Neuronal stem cell (in vitro differentiated cells): ENCODE measurements at places on chromosomes 6 and 20.

GRCh38 chr20:34088305-34089174, 23.5 kb downstream of the EIF2S2 start:
- DNase-seq, result no peak

DNA sequence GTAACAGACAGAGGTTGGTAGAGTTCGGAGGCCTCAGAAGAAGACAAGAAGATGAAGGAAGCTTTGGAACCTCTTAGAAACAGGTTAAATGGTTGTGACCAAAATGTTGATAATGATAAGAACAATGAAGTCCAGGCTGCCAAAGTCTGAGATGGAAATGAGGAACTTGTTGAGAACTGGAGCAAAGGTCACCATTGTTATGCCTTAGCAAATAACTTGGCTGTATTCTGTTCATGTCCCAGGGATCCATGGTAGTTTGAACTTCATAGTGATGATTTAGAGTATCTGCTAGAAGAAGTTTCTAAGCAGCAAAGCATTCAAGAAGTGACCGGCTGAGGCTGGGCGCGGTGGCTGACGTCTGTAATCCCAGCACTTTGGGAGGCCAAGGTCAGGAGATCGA, 11.1 kb upstream of the LSM14B start:
- DNase-seq, result no peak

- DNase-seq, result no peak
Measured at GRCh38 chr6:160667639-160668481, 3.8 kb upstream of the LPA start.

DNA sequence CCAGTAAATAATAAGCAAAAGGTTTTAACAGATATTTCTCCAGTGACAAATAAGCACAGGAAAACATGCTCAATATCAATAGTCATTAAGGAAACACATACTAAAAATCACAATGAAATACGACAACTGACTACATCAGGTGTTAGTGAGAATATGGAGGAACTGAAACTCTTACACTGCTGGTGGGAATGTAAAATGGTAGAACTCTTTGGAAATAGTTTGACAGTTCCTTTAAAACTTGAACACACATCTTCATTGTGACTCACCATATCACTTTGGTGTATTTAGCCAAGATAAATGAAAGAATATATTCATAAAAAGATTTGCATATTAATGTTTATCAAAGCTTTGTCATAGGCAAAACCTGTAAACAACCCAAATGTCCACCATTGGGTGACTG, 11.3 kb upstream of the MAP3K5 start:
- DNase-seq, result no peak

GRCh38 chr6:102381203-102381602, 987.7 kb downstream of the GRIK2 start:
- no peak for DNase-seq

DNA sequence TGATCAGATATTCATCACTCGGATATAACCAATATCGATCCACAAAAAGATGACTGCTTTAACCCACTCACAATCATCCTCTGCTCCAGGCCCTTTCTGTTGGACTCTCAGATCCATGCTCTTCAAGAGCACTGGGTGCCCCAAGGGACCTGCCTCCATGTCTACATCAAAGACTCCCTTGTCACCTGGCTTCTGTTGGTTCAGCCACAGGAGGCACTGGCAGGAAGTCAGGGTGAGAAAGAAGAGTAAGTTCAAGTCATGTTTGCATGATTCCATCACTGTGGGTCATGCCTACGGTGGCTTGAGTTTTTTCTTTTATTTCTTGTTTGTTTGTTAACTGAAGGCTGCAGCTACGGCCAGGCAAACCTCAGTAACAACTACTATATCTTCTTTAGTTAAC, 243.3 kb downstream of the ADGRG6 start:
- DNase-seq, result no peak

DNA sequence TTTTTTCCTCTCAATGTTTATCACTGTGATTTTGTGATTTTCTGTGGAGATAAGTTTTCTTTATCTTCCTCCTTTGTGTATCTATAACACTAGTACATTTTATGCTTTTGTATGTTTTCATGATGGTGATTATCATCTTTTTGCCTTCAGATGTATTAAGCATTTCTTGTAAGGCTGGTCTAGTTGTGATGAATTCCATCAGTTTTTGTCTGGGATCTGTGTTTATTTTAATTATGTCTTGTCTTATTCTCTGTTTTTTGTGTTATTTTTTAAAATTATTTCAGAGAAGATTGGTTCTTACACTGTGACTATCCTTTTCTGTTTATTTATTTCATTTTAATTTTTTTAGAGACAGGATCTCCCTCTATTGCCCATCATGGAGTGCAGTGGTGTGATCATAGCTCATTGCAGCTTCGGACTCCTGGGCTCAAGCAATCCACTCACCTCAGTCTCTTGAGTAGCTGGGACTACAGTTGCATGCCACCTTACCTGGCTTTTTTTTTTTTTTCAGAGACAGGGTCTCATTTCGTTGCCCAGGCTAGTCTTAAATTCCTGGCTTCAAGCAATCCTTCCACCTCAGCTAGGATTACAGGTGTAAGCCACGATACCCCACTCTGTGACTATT, 187.4 kb downstream of the SLC16A10 start:
- DNase-seq, result no peak

DNA sequence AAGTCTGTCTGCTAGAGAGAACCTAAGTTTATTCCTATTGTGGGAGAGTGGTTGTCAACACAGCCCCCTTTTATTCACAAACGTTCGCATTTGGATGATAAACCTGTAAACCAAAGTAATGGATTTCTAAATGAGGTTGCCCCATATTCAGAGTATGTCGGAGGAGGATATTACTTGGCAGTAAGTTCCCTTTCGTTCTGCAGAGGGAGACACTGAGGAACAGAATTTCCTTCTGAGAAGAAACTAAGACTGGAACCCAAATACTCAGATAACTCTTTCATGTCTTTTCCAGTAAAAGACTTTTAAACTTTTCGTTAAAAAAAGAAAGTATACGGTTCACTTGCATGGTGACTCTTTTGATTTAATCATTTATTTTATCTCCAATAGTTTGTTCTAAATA, 754.6 kb upstream of the MMS22L start:
- DNase-seq, result no peak

DNA sequence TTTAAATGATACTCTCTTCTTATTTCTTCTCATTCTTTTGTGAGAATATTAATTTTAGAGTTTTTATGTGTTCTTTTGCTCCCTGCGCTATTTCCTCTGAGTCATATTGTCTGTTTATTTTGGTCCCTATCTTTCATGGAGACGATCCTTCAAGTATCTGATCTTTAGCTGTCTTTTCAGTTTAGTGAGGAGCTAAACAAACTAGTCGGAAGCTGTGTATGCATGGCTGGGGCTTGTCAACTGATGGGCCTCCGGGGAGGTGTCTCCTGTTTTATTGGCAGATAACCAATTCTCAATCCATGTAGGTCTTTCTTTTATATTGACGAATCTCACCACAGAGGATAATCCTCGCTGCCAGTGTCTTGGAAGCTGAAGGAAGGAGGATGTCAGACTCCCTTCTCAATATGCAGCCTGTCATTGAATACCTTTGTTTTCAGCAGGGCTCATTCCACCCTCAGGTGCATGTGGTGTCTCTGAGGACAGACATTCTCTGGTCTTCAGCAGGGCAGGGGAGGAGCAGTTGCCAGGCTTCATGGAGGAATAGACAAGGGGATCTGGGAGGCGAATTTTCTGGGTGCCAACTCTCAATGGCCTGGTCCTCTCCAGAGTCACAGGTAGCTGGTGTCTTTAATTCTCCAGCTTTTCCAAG, 64.9 kb downstream of the RNF182 start:
- DNase-seq, result no peak

- DNase-seq, result no peak
Measured at GRCh38 chr20:46895906-46896242, 1.2 kb downstream of the EYA2 start.

DNA sequence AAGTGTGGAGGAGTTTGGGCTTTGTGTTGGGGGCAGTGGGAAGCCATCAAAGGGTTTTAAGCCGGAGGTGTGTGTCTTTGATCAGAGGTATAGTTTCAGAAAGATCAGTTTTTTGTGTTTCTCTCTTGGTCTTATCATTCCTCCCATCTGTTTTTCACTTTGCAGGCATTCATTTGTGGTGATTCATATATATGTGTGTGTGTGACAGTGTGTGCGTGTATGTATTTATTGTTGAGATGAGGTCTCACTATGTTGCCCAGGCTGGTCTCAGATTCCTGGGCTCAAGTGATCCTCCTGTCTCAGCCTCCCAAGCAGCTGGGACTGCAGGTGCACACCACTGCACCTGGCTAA, 11.1 kb upstream of the SERINC3 start:
- DNase-seq, result no peak

GRCh38 chr6:155327326-155328073, 13.2 kb upstream of the TFB1M start:
- peak; percentile 62 for DNase-seq

DNA sequence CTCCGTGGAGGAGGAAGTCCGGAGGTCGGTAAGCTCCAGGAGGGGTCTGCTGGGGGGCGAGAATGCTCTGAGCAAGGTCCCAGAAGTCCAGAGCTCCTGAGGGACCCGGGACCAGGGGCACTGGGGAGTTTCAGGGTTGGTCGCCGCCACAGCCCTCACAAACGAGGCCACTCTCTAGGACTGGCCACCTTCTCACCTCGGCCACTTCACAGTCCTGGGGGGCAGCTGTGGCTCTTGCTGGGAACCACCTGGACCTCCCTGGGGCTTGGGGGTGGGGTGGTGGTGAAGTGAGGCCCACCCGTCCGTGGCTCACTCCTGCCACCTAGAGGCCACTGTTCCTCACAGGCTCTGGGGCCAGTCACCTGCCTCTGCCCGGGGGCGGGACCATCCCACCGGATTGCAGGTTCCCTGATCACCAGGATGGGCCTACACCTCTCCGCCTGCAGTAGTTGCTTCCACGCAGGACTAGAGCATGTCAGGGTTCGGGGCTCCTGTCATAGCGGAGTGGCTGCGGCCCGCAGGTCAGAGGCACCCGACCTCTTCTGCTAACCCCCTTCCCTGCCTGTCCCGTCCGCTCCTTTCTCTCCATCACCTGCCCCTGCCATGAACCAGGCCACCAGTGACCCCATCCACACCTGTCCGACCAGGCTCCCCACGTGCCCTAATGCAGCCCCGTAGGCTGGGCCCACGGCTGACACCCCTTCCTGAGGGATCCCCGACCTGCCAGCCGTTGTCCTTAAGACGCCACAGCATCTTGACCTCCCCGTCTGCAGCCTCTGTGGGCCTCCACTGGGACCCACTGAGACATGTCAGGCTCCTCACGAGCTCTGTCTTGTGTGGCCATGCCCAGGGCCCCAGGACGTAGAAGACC, 5.1 kb upstream of the TCEA2 start:
- DNase-seq, result no peak

GRCh38 chr20:47093320-47093966, 198.8 kb downstream of the EYA2 start:
- no peak for DNase-seq

DNA sequence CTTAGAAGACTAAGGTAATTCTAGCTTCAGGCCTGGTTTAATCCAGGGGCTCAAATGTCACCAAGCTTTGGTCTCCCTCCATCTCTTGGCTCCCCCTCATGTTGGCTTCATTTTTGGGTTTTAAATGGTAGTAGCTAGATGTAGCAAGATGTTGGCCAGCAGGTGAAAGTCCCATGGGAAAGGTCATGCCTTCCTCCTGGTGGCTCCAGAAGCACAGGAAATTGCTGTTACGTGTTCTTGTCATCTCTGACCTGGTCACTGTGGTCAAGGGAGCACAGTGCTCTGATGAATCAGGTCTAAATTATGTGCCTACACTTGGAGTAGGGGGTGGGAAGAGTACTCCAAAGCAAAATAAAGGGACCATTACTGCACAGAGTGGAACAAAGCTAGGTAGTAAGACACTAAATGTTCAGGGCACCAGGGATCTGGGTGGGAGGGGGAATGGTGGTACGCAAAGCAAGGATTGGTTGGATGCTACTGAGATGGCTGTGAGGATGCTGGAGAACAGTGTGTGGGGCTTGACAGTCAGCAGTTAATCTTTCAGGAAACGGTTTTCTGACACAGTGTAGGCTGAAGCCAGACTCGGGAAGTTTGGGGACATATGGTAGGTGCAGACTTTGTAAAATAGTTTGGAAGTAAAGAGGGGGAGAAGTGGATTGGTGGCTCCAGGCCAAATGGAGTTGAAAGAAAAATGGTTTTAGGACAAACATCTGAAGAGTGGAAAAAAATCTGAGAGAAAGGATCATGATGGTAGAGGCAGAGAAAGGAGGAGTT, 30.1 kb downstream of the CDS2 start:
- DNase-seq, result no peak

DNA sequence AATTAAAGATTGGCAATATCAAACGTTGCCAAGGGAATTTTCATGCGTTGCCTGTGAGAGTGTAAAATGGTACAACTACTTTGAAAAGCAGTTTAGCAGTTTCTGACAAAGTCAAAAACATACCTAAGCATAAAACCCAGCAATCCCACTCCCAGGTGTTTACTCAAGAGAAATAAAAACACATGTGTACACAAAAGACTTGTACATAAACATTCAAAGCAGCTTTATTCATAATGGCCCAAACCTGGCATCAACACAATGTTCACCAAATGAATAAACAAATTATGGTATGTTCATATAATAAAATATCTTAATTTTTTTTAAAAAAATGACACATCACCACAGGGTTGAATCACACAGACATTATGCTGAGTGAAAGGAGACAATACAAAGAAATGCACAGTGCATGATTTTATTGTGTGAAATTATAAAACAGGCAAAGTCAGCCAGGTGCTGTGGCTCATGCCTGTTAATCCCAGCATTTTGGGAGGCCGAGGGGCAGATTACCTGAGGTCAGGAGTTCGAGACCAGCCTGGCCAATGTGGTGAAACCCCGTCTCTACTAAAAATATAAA, 240.4 kb upstream of the MARCKS start:
- DNase-seq, result no peak

- no peak for DNase-seq
Measured at GRCh38 chr20:23071996-23072395, 14.1 kb downstream of the CD93 start.

- DNase-seq, result no peak
Measured at GRCh38 chr6:123598011-123598410, 38.7 kb downstream of the TRDN start.

GRCh38 chr6:111482959-111483735, at the start of gene REV3L:
Gene REV3L (minus strand): TSS chr6:111483218. CDS start chr6:111482888, 330 bp downstream.
- peak; percentile 94 for DNase-seq

DNA sequence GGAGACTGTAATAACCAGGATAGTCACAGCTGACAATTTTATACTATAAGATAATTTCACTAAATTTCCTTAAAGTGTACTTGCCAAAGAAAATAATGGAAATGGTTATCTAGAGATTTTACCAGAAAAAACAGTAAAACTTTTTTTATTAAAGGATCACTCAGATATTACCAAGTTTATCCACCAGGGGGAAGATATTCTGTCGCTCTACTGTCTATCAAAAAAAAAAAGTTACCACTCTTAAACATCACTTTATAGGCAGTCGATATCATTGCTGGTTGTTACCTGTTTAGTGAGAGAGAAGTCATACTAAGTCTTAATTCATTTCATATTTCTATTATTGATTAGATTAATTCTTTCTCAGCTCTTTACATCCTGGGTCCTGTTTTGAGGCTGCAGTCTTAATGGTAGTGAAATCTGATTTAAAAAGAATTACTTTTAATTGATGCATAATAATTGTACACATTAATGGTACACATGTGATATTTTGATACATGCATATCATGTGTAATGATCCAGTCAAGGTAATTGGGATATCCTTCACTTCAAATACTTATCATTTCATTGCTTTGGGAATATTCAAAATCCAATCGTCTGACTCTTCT, 18.9 kb downstream of the L3MBTL3 start:
- no peak for DNase-seq

- DNase-seq, result no peak
Measured at GRCh38 chr6:154229786-154230185, 126.8 kb downstream of the IPCEF1 start.
